ENCODE measurements at places on chromosomes 3 and 15.

DNA sequence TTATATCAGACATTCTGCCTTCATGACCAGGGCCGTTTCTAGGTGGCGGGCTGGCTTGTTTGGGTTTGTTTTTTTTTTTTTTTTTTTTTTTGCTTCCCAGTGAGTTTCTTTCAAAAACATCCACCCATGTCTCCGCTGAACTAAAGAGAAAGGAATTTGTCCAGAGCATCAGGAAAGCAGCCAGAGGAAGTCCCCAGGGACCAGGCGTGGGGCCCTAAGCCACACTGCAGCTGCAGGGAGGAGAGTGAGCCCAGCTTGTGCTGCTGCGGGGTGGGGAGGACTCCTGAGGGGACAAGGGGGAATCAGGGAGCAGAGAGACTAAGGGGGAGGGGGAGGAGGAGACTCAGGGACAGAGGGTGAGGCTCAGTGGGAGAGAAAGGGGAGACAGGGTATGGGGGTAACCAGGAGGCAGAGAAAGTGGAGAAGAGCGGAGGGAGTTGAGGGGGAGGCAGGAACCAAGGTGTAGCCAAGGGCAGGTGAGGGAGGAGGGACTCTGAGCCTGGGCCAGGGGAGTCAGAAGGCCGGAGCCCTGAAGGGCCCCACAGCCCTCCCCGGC, 49.5 kb downstream of the CYP11A1 start:
- DNase-seq, result no peak

GRCh38 chr15:40957581-40958051, 4.3 kb downstream of the CHAC1 start:
- DNase-seq, result no peak

DNA sequence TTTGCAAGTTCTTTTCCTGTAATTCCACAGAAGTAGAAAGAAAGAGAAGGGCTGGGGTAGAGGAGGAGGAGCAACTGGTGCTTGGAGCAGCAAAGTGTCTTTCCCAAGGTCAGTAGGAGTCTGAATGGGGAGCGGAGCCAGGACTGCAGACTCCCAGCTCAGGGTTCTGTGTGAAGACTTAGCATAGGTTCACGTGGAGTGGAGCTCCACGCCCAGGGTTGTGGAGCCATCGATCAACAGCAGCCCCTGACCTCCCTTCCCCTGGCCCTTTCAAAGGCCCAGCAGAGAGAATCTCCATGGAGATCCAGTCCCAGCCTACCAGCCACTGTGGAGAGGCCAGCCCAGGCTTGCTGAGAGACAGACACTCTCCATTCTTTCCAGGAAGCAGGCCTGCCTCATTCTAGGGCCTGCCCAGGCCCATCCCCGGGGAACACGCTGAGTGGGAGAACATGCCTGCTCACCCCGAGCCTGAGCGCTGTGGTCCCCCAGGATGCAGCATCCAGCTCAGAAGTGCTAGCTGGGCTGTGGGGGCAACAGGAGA, 62.1 kb downstream of the CORO2B start:
- DNase-seq, result no peak

DNA sequence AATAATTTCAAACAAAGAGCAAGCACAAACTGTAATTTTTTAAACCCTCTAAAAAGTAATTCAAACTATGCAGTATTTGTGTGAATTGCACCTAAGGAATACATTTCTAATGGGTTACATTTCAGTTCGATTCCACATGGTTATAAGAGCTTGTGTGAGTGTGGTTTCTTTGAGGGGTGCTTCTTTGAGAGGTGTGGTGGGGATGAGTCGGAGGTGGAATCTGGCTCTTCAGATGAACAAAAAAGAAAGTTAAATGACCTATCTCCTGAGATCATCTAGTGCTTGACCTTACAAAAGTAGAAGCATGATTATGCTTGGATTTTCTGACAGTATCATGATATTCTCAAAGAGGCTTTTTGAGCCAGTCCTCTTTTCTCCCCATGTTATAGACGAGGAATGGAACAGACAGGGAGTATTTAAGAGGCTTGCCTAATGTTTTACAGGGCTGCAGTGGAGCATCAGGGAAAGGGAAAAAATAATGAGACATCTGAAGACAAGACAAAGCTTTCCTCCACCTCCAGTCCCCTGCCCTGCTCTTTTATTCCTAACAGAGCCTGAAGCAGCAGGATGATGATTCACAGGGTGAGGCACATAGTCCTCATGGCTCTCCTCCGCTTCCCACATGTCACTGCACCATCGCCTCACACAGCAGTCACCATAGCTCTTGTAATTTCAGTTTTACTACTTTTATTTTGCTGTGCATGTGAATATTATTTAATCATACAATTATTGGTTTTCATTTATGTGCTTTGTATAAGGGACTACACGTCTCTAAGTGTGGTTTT, 82.0 kb downstream of the LYSMD4 start:
- DNase-seq, result no peak

- no peak for DNase-seq
Measured at GRCh38 chr15:40229956-40230355, 8.9 kb upstream of the PAK6 start.

DNA sequence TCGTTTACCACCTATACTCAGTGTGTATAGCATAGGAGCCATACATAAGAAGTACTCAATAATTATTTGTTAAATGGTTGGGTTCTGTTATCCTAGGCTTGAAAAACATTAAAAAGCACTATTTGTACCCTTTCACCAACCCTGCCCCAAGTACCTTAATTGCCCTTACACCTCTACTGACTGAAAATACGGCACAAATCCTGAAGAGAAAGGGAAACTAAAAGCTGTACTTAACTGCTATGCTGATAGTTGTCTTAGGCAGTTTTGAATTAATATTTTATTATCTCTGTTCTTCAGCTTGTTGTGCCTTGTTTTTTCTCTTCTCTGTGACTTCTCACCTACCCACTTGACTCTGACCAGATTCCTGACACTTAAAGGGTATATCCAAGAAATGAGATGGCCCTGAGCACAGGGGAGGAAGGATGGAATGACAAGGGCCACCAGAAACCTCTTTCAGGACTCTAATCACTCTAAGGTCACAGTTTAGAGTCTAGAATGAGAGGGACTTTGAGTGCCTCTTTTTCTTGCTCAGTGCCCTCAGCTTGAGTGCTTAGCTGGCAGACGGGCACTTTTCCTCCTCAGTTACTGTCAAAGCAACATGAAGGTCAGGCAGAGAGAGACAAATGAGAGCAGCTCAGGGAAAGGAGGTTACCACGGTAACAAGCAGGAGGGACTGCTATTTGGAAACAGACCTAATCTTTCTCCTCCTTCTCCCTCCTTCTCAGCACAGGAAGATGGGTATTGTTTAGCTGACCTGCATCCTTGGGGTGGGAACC, 136.5 kb downstream of the ZNF609 start:
- DNase-seq, result no peak

DNA sequence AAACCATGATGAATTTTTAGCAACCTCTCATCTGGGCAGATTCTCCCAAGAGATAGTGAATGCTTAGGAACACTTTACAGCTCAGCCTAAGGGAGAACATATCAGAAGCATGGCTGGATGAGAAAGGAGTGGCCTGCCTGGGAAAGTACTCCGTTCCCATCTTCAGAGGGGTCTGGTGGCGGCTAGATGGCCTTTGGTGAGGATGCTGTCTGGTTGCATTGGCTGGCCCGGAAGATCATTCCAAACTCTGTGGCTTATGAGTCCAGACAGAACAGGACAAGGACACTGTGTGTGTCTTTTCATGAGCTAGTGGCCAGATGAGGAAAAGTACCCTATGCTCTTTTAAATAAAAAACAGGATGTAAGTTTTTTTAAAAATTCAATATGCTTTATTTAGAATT, 51.2 kb downstream of the CRTC3 start:
- no peak for DNase-seq

- no peak for DNase-seq
Measured at GRCh38 chr3:197171481-197172067, 126.8 kb downstream of the DLG1 start.

DNA sequence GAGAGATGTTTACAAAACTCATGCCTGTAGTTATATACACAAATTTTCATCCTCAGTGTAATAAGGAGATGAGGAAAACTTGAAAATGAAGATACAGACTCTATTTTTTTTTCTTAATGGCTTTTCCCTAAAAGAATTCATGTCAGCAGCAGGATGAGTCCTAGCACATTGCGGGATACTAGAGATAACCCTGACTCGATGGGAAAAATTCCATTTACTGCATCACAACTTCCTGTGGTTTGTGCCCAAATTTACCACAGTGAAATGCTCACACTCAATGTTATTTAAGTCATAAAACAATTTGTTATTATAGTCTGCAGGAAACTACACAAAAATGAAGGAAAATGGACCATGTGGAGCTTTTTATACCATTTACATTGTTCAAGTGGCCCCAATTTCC, 581.9 kb upstream of the ZNF717 start:
- no peak for DNase-seq
